ENCODE measurements at places on chromosomes 2 and 18. TPM values are rescaled to one million over a fixed set of nuclear protein-coding genes. Genes with fewer than 3 reads are reported as not detected.
A peak's percentile ranks its signal among the peaks of the same experiment; 100 is the strongest.

AKAIN1 gene
- not detected for polyA plus RNA-seq

HADHA gene
- polyA plus RNA-seq, result 171 TPM

GALR1 gene
- not detected for polyA plus RNA-seq

- no peak for DNase-seq
Measured at GRCh38 chr2:233240897-233241296, 10.6 kb upstream of the ATG16L1 start.

CRYGC gene
- not detected for polyA plus RNA-seq

TLX2 gene
- polyA plus RNA-seq, result not detected

DNA sequence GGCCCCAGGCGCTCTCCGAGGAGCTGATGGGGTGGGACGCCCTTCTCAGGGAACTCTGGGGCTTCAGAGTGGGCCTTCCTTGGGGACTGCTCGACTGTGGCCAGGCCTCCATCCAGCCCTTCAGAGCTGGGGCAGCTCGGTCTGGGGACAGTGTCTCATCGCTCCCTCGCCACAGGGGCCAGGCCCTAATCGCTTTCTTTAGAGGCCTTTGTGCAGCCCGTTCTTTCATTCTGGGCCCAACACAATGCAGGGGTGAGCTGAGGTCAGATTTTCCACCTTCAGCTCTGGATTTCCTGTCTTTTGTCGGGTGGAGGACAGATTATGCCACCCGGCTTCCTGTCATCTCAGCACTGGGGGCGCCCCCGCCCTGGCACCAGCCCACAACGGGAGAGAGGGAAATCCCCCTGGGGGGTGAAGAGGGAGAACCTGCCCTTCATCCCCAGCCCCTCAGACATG, 25.2 kb downstream of the MYCN start:
- DNase-seq, result no peak

- DNase-seq, result no peak
Measured at GRCh38 chr2:16671760-16672159, 6.1 kb upstream of the CYRIA start.

DNA sequence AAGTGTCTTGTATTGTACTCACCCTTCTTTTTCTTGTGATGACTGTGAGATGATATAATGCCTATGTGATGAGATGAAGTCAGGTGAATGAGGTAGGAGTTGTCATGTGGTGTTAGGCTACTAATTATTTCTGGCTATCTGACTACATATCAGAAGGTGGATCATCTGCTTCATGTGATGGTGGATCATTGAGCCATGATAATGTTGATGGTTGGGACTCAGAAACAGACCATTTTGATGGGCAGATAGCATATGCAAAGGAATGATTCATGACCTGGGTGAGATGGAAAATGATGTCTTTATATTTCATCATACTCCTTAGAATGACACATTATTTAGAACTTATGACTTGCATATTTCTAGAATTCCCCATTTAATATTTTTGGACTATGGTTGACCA, 19.5 kb downstream of the ANKRD30B start:
- no peak for DNase-seq

TCF23 gene
- polyA plus RNA-seq, result not detected

DNA sequence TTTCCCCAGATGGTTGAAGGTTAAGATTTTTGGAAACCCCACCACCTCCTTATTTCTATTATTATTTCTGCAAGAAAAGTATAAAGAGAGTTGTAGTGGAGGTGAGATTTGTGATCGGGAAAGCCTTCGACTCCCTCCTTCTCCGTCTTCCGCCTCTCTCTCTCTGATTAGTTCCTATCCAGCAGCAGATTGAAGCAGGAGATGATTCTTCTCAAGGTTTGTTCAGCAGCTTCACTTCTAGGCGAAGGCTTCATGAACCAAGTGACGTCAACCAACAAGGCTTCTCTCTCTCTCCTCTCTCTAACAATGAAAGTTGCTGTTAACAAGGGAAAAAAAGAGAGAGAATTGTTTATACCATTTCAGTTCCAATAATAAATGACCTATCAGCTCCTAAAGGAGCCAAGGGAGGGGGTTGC, at the start of gene BAZ2B:
Gene BAZ2B (minus strand): TSS at position 263 of the 416 bp plus-strand sequence. CDS start 137,829 bp downstream, outside the sequence.
- DNase-seq, result peak; percentile 61

DNA sequence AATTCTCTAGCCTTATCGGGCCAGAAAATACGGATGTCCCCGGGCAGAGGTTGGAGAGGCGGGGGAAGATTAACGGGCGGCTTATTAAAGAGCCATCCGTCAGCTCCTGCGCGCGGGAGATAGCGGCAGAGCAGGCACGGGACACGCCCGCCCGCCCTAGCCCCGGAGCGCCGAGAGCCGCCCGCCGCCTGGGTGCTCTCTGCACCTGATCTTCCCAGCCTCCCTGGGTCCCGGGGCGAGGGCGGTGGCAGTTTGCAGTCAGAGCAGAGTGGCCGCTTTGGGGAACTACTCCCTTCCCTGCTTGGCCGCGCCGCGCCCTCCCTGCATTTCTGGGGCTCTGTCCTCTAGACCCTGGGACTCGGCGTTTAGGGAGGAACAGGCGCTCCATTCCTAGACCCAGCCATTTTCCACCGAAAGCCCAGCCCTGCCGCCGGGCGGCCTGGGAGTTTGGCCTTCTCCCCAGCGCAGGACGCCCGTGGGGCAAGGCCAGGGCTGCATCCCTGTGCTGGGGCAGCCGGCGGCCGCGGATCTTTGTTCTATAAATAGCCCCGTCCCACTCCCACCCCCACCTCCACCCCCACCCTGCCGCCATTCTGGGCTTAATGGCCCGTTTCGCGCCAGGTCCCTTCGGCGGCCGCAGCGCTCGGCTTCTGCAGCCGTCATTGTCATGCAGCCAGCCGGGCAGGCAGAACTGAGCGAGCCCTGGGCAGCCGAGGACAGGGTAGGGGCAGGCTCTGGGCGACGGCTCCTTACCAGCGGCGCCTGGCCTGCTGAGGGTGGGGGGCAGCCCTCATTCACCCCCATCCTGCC, 6.6 kb downstream of the GAD1 start:
- peak; percentile 79 for DNase-seq

KIF1A gene
- polyA plus RNA-seq, result 0.58 TPM

GRCh38 chr18:62736077-62736855, 20.9 kb downstream of the PHLPP1 start:
- DNase-seq, result no peak

MEIS1 gene
- 7.3 TPM for polyA plus RNA-seq

GRCh38 chr2:219078126-219078525, 17.4 kb upstream of the IHH start:
- no peak for DNase-seq

DNA sequence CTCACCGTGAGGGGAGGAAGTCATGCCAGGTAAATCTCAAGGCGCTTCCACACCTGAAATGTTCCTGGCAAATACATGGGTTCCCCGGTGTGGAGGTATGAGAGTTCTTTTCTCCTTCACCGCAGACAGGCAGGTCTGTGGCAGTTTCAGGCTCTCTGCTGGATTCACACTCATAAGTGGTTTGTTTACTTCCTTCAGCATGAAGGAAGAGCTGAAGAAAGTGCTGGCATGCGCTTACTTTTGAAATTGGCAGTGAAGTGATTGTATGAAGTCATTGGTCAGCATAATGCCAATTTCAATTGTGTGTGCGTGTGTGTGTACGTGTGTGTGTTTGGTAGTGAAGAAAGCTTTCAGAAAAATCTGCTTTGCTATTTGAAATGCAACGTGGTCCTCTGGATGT, 43.4 kb downstream of the RNF144A start:
- DNase-seq, result peak; percentile 7

KCTD1 gene
- 48.5 TPM for polyA plus RNA-seq

CIDEA gene
- not detected for polyA plus RNA-seq

DNA sequence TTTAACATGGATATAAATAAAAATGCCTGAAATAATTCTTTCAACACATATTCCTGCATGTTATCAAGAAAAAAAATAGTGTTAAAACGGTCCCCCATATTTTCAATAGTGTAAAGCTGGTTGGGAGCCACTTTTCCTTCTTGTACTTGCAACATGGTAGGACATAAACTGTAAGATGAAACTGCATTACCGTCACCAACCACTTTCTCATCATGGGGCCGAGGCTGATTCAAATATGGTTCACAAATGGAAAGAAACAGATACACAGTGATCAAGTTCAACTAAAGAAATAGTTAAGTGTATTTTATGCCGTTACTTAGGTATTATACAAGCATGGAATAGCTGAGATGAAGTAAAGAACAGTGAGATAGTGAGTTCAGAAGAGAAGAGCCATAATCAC, 360.7 kb downstream of the ZEB2 start:
- no peak for DNase-seq

SPDYA gene
- not detected for polyA plus RNA-seq

DNA sequence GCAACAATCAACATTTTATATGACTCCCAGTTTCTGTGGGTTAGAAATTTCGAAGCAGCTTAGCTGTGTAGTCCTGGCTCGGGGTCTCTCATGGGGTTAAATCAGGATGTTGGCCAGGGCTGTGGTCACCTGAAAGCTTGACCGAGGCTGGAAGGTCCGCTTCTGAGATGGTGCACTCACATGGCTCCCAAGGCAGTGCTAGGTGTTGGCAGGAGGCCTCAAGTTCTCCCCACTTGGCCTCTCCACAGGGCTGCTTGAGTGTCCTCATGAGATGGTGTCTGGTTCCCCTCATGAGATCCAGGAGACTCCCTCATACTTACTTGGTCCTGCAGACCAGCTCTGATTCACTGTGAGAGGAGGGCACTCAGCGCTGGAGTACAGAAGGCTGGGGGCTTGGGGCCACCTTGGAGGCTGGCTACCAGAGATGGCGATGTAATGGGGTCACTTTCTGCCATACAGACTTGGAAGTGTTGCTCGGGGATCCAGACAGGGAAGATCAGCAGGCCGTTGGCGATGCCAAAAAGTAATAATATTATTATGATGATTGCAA, 98.8 kb downstream of the INHBB start:
- DNase-seq, result no peak

DPP10 gene
- 0.67 TPM for polyA plus RNA-seq

- DNase-seq, result no peak
Measured at GRCh38 chr18:30730915-30731314, 311.6 kb downstream of the DSC3 start.

GRCh38 chr2:29012211-29012681, 31.1 kb downstream of the TOGARAM2 start:
- DNase-seq, result no peak

ASXL2 gene
- 2.6 TPM for polyA plus RNA-seq

DNA sequence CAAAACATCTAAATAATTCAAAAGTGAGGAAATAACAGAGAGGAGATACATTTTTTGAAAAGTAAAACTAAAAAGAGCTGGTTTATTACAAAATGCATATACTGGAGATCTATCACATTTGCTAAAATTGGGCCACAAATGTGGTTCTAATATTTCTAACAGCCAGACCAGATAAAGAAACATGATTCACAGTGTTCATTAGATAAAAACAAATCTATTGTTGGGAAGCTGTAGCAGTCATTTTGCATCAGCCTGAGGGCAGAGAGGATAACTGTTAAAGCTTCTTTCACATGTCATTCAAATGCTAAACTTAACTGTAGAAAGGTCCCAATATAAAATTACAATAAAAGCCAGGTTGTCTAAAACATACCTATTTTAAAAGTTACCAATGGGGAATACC, 148.3 kb downstream of the GULP1 start:
- no peak for DNase-seq

DNA sequence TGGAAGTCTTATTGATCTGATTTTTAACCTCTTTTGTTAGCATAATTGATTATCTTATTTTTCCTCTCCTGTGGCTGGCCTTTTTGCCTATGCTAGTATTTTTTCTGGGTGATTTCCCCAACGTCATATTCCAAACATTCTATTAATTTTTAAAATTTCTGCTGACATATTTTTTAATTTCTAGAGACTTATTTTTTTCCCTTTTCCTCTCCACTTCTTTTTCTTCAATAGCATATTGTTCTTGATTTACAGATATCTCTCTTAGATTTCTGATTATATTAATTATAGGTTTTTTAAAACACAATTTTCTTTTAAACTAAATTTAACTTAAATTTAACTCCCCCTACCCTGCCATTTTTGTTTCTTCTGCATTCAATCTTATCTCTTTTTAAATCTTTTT, 47.2 kb upstream of the NR4A2 start:
- DNase-seq, result no peak

GRCh38 chr2:64296695-64297346, 152.6 kb upstream of the PELI1 start:
- DNase-seq, result no peak

RBMS1 gene
- 25.6 TPM for polyA plus RNA-seq
